Effector memory CD8-positive, alpha-beta T cell (primary cell): ENCODE measurements at places on chromosomes 2 and 18.

DNA sequence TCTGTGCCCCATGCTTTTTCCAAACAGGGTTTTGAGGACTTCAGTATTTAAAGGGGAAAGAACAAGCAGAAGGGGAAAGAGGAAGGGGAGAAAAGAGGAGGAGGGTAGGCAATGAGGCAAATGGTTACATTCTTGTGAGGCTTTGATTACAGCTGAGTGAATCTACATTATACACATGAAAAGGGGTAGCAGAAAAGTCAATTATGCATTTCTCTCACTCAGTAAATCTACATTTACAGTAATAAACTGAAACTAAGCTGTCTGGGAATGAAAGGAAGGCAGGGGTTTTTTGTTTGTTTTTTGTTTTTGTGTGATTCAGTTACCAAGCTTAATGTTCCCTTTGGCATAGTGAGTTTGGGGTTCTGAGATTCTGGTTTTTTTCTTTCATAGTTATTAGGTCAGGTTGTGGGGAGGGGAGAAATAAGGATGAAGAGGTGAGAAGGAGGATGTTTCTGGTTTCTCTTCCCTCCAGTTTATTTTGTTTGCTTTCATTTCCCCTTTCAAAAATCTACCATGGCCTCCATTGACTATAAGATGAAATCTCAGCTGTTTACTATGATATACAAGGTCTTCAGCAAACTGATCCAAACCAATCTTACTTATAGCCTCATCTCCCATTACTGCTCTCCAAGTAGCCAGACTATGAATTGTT, 18.7 kb downstream of the C18orf63 start:
- no peak for DNase-seq

DNA sequence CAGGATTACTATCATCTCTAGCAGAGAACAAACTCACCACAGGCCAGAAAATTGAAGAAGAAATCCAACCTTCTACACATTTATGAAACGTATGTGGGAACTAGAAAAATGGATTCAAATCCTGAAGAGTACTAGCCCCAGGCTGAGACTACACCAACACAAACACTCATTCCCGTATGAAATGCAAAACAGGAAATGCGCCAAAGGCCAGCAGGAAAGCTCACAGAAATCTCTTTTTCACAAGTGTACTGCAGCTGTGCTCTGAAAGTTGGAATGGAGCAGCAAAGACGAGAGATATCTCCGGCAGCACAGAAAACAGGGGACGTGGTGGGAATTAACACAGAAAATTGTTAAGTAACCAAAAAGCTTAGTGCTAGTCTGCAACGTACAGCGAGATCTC, 913.5 kb downstream of the TDRD15 start:
- no peak for DNase-seq

- DNase-seq: no peak
These were observed 14.9 kb downstream of the PPP3R1 start for GRCh38 chr2:68237404-68237803.

GRCh38 chr2:39289609-39290008, 45.8 kb upstream of the CDKL4 start:
- DNase-seq: no peak

GRCh38 chr2:181396256-181397123, 60.7 kb upstream of the ITGA4 start:
- no peak for DNase-seq

DNA sequence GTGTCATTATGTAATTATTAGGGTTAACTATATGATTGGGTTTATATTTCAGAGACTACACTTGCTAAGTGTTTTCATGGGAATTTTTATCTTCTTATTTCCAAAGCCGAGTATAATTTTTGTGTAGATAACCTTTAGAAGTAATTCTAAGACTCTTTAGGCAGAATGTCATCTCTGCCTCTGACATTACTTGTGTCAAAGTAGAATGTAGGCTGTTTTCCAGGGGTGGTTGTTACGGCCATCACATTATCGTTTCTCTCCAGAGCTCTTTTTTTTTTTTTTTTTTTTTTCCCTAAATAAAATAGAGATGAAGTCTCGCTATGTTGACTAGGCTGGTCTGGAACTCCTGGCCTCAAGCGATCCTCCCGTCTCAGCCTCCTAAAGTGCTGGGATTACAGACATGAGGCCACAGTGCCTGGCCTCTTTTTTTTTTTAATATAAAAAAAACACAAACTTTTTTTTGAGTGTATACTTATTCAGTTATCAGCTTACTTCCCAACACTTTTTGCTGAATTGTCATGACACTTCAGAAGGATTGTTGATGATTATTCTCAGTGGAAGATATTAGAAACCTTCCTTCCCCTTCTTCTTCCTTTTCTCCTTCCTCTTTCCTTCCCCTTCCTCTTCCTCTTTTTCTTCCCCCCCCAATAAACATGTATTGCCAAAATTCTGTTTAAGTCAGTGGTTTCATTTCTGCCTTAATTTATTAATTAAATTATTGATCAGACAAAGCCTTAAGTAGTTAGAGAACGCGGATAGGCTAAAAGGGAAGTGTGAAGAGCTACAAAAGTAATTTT, 2.3 kb downstream of the PIKFYVE start:
- DNase-seq: no peak

DNA sequence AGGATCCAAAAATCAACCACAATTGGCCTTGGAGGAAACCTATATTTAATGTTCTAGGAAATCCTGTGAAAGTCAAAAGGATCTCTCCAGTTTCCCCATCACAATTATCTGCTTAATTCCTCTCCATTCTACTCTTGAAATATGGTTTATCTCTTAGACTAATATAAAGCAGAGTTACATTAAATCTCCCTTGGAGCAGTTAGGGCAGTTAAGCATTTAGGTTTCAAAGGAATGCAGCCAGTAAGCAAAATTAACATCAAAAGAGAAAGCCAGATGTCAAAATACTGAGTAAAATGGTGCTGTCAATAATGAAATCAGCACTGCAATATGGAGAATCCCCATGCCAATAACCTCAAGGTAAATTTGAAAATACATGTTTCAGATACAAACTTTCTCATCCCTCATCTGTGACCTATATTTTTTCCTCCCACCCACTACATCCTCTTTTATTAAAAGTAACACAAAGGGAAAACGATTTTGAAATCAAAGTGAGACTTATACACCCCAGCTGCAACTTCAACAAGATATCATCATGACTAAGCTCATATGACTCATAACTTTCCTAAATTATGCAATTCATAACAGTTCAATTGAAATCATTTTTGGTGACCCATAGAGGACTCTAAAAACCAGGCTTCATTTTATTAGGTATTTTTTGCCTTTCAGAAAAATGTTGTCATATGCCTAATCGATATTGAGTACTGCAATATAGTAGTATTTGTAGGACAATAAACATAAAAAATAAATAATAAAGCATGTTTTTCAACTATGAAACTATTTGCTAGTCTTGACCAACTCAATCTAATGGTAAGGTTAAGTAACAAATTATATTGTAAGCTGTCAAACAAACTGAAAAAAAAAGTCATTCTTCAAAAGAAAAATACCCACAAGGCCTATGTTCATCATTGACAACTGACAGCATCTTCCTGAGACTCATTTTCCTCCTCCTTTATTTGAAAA, 3.1 kb downstream of the ADAM17 start:
- no peak for DNase-seq

GRCh38 chr2:60105906-60106305, 447.5 kb downstream of the BCL11A start:
- no peak for DNase-seq

DNA sequence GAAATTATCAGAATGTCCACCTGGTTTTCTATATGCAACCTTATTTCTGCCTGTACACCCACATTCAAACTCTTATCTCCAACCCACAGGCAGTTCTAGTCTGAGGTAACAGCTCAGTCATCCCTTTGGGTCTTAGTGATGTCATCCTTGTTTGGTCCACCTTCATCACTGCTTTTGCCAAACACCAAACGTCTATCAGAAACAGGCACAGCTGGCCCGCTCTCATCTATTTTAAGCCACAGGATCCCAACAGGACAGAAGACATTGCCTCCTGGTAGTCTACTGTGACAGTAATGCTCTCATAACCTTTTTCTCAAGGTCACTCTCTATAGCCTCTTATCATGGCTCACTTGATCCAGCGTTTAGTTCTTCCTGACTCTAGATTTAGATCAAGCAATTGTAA, 99.0 kb upstream of the CHAC2 start:
- DNase-seq: no peak

DNA sequence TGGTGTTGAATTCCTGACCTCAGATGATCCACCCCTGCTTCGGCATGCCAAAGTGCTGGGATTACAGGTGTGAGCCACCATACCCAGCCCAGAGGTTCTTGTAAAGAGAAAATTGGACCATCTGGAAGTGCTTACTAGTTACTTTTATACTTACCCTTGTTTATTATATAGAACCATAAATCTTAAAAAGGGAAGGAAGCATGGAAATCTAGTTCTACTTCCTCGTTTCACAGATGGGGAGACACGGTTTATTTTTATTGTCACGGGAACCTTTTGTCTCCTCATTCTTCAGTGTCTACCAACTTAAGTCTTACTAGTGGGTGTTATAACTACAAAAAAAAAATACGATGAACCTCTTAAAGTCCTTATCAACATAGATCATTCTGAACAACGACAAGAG, 45.8 kb upstream of the PDK1 start:
- no peak for DNase-seq

DNA sequence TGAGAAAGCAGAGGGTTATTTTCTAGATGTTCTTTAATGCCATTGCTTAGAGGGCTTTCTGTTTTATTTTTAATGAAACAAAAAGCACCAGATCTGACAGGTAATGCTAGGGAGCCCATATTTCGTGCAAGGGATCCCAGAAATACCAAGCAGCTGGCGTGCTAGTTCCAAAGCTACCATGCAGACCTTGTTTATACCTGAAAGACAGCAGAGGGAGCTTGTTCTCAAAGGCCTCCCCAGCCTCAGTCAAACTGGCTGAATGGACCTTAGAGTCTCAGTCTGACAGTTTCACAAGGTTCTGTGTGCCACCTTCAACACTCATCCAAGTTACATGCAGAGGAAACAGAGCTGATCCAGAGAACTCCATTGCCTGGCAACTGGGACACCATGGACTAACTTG, 48.6 kb downstream of the GALNT14 start:
- no peak for DNase-seq

- DNase-seq: no peak
These were observed 119.3 kb downstream of the C2orf74 start for GRCh38 chr2:61281321-61281720.

DNA sequence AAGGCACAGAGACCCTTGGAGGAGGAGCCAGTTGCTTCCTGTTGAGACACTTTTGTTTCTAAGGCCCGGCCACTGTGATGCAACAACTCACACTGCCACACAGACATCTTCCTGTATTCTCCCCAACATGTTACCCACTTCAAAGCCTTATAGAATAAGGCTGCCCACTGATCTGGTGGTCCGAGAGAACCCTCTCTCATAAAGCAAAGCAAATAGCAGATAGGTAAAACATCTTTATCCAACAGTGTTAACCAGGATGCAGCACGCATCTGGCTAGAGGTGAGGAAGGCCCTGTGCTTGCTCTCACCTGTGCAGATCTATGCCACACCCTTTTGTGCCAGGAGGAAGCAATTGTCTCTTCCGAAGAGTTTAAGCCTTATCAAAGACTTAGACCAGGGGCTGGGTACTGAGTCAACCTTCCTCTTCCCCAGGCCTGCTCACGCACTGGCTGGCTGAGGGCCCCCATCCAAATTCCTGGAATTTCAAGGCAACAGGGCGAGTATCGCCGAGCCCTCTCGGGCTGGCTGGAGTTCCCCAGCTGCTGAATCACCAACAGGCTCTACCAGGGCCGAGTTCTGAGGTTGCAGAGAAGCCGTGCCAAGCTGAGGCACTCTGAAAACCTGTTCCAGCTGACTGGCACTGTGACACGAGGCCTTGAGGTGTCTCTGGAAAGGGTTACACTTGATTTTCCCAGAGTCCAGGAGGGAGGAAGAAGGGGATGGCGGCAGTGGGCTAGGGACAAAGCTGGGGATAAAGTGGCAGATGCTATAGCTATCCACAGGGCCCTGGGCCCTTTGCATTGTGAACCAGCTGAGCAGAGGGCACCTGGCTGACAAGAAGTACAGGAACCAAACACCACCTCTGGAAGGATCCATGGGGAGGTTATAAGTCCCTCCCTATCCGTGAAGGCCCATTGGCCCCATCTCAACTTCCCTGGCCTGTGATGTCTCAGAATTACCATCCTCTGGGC, 29.3 kb downstream of the TGFA start:
- DNase-seq: peak; percentile 41
